Stimulated activated CD4-positive, alpha-beta T cell treated with anti-CD3 and anti-CD28 coated beads, TNF-alpha, amount 100 ng/mL, for 24 hours (primary cell): ENCODE measurements at places on chromosomes 11 and 22.

DNA sequence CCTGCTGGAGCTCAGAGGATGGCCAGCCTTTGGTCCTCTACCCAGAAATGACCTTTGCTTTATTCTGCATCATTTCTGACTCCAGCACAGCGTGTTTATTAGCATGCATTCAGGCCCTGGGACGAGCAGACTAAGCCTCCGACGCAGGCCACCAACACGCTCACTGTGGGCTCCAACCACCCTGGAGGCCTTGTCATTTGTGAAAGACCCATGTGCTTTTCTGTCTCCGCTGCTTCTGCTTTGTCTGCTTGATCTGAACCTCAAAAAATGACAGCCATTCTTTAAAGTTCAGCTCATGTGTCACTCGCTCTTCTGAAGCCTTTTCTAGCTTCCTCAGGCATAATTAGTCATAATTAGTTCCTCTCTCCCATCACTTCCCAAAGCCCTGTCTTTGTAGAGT lies 109.1 kb upstream of the TIMP3 start:
- no peak for DNase-seq

DNA sequence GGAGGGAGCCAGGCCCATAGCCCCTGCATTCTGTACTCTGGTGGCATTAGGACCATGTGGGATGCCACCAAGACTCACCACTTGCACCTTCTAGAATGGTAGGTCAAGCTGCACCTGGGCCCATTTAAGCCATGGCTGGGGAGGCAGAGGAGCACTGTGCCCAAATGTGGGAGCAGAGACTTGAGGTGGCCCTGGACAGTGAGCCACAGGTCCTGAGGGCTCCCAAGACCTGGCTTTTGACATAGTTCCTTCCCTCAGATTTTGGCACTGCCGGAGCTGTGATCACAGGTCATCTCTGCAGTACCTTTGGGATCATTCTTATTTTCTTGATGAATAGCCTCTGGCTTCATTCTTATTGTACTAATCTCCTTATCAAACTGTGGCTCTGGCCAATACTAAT lies 43.2 kb downstream of the ST3GAL4 start:
- no peak for DNase-seq

GRCh38 chr11:95778699-95779098 lies 10.9 kb downstream of the FAM76B start:
- DNase-seq = no peak

DNA sequence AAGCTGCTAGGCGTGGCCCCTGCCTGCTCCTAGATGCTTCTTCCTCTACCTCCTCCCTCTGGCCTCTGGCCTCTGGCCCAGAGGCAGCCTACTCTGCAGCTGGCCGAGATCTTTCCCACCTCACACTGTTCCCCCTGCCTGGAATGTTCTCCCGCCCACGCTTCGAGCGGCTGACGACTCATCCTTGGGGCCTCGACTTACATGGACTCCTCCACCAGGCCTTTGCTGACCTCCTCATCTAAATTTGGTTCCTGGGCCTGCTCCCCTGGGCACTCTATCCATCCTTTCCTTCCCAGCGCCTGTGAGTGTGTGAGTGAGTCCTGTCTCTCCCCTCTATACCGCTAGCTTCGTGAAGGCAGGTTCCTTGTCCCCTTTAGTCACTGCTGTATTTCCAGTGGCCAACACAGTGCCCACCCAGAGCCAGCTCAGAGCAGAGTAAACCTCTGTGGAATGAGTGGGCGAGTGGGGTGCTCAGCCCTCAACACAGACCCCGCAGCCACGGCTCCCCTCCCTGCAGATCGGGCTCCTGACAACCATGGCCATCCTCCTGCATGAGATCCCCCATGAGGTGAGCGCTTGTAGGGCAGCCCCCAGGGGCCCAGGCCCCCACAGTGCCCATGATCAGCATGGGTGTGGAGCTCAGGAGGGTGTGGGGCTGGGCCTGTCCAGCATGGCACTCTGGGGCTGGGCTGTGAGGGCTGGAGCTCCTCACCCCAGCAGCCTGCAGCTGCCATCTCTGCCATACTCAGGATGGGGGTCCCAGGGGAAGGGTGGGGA lies 5.7 kb downstream of the SLC39A13 start:
- DNase-seq = no peak

- no peak for DNase-seq
Measured at GRCh38 chr11:115912484-115912945, 408.3 kb upstream of the CADM1 start.
